ENCODE measurements at places on chromosomes 13 and 19.

GRCh38 chr19:48194844-48195830, 24.7 kb downstream of the ZSWIM9 start:
- no peak for DNase-seq

DNA sequence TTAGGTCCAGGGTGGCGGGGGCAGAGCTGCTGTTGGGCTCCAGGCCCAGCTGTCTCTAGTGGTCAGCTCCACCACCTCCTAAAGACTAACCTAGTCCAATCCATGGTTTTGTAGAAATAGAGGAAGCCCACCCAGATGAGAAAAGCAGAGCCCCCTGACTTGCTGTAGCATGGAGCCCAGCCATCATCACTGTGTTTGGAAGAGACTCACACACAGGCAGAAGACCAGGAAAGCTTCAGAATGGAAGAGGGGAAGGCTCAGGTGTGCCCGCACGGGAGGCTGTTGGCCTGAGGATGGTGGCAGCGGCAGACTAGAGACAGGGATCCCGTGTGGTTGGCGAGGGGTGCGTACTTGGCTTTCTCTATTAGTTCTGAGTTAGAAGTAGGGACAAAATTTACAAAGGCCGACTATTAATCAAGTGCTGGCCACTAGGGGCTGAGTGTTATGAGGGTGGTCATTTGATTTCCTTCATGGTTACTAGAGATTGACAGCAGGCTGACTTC, 193.2 kb upstream of the SOX1 start:
- no peak for DNase-seq

DNA sequence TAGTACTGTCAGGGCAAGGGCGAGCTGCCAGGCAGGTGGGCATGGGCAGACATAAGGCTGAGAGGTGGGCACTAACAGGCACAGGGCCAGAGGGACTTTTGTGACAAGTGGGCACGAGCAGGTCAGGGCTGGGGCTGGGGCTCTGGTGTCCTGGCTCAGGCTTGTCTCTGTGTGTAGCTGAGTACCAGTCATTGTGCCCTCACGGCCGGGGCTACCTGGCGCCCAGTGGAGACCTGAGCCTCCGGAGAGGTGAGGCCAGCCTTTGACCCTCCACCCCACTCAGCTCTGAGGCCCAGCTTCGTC, 21.6 kb downstream of the LTBP4 start:
- no peak for DNase-seq

DNA sequence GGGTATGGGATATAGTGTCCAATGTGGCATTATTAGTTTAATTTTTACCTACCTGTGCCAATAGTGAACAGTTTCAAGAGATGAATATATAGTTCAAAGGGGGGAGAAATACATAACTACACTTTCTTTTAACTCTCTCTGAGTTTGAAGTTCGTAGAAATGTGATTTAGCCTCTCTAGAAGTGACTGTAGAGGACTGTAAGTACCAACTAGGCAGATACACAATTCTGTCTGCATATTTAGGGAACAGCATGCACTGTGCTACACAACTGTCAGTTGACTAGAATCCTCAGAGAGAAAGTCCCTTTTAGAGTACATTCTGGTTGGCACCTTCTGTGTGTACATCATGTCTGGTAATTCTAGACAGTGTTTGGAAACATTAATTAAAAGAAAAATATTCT, 17.5 kb upstream of the ZNF90 start:
- DNase-seq, result no peak

GRCh38 chr19:38483016-38483630, 49.6 kb downstream of the RYR1 start:
- DNase-seq, result no peak

- DNase-seq, result no peak
These were observed 3.6 kb downstream of the ZNF507 start for GRCh38 chr19:32349051-32349450.

DNA sequence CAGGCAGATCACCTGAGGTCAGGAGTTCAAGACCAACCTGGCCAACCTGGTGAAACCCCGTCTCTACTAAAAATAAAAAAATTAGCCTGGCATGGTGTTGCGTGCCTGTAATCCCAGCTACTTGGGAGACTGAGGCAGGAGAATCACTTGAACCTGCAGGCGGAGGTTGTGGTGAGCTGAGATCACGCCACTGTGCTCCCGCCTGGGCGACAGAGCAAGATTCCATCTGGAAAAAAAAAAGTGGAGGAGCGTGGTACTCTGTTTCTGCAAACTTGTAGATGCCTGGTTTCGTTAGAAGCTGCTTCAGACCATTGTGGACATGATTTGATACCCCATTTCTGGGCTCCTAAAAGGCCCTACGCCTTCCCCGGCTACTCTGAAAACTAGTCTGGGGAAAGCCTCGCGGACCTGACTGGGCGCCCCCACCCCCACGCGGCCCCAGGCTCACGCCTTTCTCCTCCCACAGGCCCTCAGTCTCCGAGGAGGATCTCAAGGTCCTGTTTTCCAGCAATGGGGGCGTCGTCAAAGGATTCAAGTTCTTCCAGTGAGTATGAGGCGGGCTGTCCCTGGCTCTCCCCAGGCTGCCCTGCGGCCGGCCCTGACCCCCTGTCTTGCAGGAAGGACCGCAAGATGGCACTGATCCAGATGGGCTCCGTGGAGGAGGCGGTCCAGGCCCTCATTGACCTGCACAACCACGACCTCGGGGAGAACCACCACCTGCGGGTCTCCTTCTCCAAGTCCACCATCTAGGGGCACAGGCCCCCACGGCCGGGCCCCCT, 11.5 kb downstream of the PLPPR3 start:
- no peak for DNase-seq

GRCh38 chr13:80428349-80429096, 87.6 kb upstream of the SPRY2 start:
- no peak for DNase-seq

DNA sequence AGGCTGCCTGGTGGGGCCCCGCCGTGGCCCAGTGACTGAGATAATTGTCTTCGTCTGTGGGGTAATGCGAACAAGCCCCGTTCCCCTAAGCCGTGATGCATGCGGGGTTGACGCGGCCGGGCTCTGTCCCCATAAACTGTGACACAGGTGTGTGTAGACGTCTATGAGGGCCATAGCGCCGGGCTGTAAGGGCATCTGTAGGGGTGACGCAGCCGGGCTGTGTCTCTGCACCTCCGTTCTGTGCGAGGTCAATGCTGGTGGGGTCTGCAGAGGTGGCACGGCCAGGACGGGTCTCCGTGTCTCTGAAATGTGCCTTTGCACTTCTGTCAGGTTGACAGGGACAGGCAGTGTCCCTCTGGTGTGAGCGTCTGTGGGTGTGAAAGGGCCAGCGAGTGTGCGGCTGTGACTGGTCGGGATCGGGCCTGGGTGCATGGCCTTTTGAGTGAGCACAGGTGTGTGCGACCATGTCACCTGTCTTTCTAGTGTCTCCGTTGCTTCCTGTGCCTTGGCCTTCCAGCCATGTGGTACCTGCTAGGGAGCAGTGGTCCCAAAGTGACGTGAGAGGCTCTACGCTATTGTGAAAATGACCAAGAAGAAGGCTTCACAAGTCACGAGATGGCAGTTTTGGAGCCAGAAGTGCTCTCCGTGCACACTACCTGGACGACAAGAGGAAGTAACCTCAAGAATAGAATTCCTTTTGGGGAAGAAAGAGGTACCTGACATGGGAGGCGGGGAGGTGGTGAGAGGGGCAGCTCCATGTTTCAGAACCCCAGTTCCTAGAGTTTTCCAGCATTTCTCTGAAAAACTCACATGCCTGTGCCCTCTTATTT, 16.4 kb upstream of the ZNF331 start:
- DNase-seq, result no peak

- no peak for DNase-seq
These were observed at the start of gene POU2F2 for GRCh38 chr19:42132030-42132628. TSS of gene POU2F2 (minus strand) at chr19:42132446. CDS start at chr19:42132411, 35 bp downstream.

DNA sequence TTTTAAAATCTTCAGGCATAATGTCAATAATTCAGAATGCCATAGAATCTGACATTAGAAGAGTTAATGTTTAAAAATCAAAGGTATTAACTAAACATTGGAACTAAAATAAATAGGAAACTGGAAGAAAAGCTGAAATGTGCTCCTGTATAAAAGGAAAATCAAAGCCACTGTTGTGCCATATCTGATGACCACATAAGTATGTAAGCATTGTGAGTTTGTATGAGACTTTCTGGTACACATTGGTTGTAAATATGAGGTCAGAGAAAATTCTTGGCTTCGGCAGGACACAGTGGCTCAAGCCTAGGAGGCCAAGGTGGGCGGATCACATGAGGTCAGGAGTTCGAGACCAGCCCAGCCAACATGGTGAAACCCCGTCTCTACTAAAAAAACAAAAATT, 48.3 kb upstream of the INTS6 start:
- no peak for DNase-seq

Data from dermis blood vessel endothelial cell (primary cell).